Stimulated activated CD4-positive, alpha-beta T cell treated with anti-CD3 and anti-CD28 coated beads, Interleukin-15, amount 100 ng/mL, for 1 hour (primary cell): ENCODE measurements at places on chromosomes 1 and 21.

DNA sequence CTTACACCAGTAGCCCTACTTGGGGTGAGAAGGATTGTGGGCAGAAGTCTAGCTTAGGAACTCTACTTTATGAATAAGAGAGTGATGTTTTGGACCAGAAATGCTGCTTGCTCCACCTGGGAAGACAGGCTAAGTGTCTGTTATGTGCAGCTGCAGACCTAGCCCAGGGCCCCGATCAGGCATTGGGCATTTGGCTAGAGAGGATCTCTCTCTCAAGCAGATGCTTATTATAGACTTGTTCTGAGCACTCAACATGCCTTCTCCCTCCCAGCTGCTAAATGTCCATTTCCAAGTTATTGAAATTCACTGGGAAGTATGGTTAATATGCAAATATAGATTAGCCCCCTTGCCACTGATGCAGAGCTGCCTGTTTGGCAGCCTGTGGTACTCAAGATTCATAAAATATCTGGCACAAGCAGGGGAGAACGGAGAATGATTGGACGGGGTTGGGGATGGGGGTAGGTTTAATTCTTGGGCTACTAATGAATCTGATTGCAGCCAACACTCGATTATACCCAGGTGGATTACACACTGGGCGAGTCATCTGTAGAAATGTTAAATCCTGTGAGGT, 115.9 kb downstream of the KCND3 start:
- DNase-seq = no peak

- no peak for DNase-seq
These were observed 313.1 kb upstream of the TMPRSS15 start for GRCh38 chr21:18716578-18717138.

DNA sequence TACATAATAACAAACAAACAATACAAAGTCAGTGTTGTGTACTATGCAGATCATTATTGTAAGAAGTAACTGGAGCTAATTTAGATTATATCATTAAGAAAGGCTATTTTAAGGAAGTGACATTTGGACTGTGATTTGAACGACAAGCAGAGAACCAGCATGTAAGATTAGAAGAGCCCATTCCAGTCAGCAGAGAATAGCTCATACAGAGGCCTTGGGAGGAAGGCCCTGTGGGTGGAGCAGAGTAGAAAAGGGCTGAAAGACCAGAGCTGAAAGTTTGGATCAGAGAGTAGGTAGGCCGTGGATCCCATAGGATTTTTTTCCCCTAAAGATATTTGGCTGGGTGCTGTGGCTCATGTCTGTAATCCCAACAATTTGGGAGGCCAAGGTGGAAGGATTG, 190.1 kb downstream of the OMA1 start:
- DNase-seq = no peak

- no peak for DNase-seq
These were observed 1440.3 kb downstream of the NCAM2 start for GRCh38 chr21:22438428-22439086.

DNA sequence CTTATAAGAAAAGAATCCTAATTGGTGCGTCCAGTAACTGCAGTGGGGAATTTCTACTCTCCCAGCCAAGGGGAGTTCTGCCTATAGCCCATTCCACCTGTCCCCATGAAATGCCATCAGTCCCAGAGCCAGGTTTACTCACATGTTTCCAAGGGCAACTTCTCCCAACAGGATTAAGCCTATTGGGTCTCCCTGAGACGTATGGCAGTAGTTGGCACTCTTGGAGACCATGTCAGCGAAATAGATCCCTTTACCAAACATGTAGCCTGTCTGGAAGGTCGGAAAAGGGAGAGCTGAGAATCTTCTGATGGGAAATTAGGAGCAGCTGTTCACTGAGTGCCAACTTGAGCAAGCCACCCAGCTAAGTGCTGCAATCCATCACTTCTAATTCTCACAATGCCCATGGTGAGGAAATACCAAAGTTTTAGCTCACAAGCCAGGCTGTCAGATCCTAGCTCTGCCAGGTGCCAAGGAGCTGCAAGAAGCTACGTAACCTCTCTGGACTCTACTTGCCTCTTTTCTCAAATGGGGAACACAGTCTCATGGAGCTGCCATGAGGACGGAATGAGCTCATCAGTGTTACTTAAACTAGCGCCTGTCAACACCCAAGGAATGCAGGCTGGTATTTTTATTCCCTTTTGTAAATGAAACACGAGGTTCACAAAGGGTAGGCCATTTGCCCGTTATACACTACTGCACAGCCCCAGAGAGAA, 43.9 kb downstream of the PARP1 start:
- no peak for DNase-seq

DNA sequence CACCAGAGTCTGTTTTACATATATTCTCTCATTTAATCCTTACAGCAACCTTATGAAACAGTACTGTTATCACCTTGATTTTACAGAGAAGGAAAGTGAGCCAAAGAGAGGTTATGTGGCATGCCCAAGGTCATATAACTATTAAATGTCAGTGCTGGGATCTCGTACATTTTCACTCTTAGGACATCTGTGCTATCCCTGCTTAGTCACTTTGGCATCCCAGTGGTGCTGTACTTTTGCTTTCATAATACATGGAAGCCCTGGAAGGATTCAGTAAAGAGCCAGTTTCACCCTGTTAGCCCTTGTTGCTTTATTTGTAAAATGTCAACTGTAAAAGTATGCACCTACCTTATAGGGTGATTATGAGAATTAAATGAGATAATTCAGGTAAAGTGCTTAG, 104.4 kb downstream of the NFIA start:
- no peak for DNase-seq

GRCh38 chr1:118360817-118361216, 175.8 kb upstream of the SPAG17 start:
- no peak for DNase-seq

DNA sequence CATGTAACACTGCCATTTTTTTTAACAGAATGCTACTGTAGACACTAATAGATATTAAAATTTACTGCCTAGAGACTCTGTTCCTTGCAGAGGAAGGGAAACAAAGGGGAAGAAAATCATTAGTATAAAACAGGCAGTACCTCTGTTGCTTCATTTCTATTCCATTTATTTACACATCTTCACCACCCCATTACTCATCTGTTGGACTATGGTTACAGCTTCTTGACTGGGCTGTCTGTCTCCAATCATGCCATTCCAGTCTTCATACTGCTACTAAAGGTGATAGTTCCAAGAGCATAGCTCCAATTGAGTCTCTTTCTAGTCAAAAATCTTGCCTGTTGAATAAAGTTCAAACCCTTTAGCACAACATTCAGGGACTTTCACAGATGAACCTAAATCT, 22.2 kb upstream of the GPR25 start:
- DNase-seq = no peak

GRCh38 chr1:224045556-224045955, 68.4 kb upstream of the FBXO28 start:
- no peak for DNase-seq

DNA sequence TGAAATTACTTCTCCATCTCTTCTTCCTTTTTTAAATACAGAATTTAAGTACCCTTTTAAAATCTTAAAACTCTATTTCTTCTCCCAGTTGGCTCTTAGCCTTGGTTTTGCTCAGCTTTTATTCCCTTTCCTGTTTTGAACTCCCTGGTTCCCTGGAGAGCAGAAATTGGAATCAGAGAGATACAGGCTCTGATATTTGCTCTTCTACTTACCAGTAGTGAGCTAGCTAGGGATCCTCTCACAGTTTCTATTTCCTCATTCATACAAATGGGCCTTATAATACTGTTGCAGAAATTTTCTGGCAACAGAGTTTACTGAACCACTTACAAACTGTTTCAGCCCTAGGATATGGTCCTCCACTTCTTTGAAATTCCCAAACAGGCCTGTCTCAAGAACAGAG, 606.3 kb downstream of the NUF2 start:
- DNase-seq = no peak

- no peak for DNase-seq
These were observed 97.3 kb upstream of the HMCN1 start for GRCh38 chr1:185636848-185637247.

DNA sequence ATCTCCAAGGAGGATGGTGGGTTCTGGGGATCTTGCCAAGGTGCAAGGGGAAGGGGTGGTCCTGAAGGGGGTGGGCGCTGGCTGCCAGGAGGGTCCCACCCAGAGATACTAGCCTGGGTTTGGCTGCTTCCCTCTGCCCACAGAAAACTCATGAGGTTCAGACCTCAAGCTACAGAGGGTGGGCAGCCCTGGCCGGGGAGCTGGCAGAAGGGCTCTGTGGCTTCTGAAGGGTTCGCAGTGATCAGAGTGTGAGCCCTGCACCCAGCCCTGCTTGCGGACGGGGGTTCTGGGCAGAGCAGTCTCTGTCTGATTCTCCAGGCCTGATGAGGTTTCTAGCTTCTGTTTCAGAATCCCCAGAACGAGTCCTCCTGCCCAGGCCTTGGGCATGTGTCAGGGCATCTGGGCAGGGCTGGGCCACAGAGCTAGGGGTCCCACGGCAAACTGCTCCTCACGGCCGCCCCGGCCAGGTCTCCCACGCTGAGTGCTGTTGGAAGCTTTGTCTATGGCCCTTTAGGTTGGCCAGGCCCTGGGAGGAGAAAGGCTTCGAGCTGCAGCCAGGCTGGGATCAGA, 635 bp upstream of the MMEL1 start:
- DNase-seq = no peak

- no peak for DNase-seq
These were observed 62.7 kb downstream of the KAZN start for GRCh38 chr1:14661222-14661621.

DNA sequence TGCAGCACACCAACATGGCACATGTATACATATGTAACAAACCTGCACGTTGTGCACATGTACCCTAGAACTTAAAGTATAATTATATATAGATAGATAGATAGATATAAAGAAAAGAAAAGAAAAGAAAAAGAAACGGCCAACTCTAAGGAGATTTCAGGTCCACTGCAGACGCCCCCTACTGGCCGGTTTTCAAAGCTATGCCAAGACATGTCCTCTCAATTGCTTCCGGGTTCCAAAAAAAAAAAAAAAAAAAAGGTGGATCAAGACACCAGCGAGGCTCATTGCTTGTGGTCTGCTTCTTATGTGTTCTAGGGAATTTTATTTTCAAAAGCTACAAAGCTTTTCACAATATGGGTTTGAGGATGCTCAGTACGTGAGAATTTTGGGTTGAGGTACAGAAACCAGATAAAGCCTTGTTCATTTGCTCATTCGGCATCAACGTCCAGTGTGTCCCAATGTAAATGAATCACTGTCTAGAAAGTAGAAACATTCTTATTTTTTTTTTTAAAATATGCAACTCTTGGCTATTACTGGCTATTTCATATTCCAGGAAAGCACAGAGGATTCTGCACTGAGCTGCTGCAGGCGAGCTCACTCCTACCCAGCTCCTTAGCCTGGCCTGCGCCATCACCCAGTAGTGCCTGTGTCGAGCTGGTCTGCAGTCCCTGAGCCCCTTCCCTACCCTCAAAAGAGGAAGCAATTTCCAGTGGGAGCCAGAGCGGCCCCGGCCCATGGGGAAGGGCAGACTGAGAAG, 643.0 kb downstream of the KIF26B start:
- DNase-seq = no peak

DNA sequence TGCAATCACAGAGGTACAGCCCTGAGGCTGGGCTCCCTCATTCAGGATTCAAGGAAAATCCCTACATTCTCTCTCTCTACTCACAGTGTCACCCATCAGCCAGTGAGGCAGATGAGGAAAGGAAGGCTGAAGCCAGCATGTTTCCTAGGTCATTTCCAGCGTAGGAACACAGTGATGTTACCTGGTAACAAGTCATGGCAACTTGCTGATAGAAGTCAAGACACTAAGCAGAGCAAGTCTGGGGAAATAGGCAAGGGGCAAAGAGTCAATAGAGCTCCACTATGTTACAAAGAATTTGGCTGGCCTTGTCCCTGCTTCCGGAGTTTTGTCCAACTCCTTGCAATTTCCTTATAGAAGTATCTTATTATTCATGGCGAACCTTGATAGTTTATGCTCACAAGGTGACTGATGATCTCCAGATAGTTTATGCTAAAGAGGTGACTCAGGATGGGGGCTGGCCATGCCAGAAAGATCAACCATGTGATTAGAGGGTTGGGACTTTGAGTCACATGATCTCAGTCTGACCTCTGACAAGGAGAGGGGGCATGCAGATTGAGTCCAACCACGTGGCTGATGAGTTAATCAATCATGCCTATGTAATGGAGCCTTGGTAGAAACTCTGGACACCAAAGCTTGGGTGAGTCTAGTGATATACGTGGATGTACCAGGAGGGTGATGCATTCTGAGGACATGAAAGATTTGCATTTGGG, 51.1 kb downstream of the SUSD4 start:
- no peak for DNase-seq

GRCh38 chr1:35151220-35151619, 41.7 kb downstream of the SFPQ start:
- DNase-seq = no peak

DNA sequence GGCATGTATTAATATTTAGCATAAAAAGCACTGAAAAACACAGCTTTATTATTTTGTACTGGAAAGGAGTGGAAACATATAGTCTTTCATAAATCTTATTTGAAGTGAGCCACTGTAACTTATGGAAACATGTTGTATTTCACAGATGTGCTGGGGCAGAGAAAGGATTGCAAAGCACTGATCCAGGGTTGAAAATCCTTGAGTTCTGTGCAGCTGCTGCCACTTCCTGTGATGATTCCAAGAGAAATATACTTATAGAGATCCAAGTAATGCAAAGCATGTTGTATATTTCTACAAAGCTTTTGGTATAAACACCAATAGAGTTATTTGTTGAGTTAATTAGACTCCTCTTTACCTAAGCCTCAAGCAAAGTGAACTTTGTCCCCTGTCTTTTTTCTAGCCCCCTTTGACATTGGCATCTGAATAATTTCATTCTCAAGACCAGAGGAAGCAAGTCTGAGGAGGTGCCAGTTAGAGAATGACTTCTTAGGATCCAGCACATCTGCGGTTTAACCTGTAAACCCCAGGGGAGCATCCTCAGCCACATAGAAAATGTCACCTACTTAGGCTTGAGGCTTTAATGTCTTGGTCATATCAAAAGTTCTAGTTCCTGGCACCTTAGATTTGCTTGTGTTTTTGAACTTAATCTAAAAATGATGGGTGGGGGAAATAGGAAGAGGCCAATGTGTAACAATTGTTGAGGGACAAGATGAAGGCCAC, 173.3 kb downstream of the FASLG start:
- DNase-seq = no peak

GRCh38 chr1:176142973-176143372, 64.1 kb downstream of the COP1 start:
- no peak for DNase-seq

GRCh38 chr1:198932351-198932991, 293.6 kb downstream of the PTPRC start:
- no peak for DNase-seq

- DNase-seq = peak; percentile 59
These were observed 7.2 kb downstream of the ZDHHC18 start for GRCh38 chr1:26833432-26834405.
